ENCODE measurements at places on chromosomes 16 and 17. TPM values are rescaled to one million over a fixed set of nuclear protein-coding genes. Genes with fewer than 3 reads are reported as not detected.

Gene BCL6B
- 2.0 TPM for total RNA-seq

DNA sequence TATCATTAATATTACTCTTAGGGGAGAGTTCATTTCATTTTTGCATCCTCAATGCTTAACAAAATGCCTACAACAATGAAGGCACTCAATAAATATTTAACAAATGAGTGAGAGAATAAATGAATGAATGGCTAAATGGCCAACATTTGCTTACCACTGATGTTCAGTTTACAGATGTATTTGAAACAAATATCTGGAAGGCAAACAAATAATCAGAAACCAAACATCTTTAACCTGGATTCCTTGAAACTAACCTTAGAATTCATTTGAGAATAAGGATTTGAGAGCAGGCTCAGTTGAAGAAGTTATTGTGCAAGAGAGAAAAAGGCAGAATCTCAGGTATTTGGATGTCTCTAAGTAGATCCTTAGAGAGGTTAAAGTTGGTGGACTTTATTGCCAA is 8.4 kb downstream of the NACA2 start:
- no peak for DNase-seq

- no peak for DNase-seq
Measured at GRCh38 chr17:70225276-70225675, 55.9 kb downstream of the KCNJ2 start.

Gene WIPF2
- 43.6 TPM for total RNA-seq

Gene MYO1C
- total RNA-seq = 318 TPM
